Fibroblast of pulmonary artery (primary cell): ENCODE measurements at places on chromosomes 3 and 15.

DNA sequence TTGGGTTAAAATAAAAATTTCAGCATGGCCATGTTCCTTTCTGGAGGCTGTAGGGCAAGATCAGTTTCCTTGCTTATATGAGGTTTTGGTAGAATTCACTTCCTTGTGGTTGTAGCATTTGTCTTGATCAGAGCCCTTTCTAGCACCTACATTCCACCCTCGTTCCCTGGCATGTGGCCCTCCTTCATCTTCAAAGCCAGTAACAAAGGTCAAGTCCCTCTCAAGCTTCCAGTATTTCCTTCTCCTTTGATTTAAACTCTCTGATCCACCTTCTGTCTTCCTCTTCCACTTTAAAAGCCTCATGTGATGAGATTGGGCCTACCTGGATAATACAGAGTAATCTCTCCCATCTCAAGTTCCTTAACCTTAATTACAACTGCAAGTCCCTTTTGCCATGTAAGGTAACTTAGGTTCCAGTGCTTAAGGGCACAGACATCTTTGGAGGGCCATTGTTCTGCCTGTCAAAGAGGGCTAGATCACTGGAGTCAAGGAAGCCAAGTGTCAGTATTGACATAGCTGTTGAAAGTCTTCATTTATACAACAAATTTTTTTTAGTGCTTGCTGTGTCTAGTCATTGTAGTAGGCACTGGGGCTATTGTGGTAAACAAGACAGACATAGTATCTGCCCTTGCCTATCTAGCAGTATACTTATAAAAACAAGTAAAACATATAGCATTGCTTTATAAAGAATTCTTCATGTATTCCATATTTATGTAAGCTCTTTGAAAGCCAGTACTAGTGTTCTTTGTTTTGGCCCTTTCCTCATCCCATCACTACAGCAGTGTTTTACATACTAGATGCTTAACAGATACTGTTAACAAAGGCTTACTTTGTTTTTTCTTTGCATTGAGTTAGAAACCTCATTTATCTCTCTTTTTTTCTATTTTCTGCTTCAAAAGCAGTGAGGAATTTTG is 40.7 kb downstream of the GLCE start:
- DNase-seq = no peak

DNA sequence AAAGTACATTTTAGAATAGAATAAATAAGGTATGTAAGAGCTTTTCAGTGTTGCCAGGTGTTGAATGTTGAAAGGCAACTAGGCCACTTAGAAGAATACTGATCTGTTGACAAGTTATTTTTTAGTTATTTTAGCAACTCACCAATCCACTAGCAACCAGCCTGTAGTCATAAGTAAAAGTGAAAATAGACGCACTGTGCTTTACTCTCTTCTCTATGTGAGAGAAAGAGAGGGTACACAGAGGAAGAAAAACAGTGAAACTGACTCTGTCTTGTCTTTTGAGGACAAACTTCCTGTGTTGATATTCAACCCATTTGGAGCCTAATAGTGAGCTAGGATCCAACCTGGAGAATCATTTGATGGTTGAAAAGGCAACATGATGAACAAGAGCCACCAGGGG is 327.1 kb upstream of the GOLIM4 start:
- DNase-seq = no peak

DNA sequence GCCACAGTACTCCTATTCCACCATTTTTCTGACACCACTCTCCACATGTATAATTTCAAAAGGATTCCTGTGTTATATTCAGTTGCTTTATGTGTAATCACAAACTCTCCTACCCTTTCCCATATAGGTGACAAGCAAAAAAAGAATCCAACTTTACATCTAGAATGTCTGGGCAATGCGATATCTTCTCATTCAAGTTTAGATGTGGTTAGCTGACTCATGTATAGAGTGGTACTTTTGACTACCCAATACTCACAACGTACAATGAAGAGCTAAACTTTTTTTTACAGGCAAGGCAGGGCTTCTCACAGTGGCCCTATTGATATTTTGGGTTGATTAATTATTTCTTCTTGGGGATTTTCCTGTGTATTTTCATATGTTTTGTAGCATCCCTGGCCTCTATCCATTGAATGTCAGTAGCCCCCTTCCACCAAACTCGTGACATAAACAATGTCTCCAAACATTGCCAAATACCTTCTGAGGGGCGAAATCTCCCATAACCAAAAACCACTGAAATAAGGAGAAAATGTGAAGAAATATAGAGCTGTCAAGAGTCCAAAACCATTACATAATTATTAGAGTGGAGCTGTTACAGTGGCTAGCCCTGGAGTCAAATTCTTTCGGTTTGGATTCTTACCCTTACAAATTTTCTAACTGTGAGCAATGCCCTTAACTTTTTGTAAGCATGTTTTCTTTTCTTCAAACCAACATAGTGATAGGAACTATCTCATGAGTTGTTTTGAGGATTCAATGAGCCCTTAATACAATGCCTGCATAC is 342.6 kb downstream of the NSUN3 start:
- DNase-seq = no peak

DNA sequence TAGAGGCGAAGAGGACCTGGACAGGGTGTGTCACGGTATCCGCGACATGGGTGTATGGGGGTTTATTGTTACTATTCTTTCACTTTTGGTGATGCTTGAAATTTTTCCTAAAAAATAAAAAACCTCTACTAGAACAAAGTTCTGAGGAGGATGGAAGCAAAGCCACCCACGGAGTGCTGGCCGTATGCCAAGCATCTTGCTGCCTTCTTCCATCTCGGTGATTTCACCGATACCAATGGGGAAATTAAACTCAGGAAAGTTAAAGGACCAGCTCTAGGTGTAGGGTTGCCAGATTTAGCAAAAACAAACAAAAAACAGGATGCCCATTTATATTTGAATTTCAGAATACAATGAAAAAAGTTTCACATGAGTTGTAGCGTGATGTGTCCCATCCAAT is 33.9 kb downstream of the SMAD6 start:
- DNase-seq = peak; percentile 53

GRCh38 chr3:49133226-49133951 is 539 bp upstream of the LAMB2 start:
- DNase-seq = peak; percentile 91

DNA sequence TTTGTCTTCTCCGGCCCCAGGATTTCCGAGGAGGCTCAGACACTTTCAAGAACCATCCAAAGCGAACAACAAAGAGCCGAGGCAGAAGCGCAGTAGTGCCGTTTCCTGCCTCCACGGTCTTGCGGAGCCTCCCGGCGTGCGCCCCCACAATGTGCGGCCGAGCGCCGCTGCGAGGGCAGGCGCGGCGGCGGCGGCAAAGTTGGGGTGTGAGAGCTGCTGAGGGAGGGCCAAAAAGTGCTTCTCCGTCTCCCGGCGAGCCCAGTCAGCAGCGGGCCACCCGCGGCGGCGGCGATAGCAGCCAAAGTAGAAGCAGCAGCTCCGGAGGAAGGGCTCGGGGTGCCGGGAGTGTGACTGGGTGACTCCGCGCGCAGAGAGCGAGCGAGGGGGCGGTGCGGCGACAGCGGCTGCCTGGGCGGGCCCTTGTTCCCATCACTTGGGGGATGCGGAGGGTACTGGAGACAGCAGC is 749.1 kb downstream of the ROBO1 start:
- DNase-seq = peak; percentile 70

GRCh38 chr15:66964791-66965190 is 100.6 kb upstream of the SMAD3 start:
- DNase-seq = no peak

- peak; percentile 61 for DNase-seq
Observed at GRCh38 chr3:119643528-119643927, 16.9 kb downstream of the POPDC2 start.

- DNase-seq = no peak
Observed at GRCh38 chr15:31307270-31308184, 19.1 kb upstream of the KLF13 start.

DNA sequence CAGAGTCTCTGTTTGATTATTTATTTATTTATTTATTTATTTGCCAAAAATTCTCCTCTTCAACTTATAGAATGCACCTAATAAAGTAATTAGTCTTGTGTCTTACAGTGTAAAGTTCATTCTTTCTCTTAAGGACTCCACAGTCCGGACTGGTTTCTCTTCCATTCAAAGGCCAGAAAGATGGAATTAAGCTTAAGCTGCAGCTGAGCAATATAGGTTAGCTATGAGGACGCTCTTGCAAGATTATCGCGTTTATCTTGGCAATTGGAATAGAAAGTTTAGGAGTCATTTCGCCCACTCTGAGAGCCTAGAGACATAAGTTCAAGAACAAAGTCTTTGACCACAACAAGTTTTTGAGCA is 15.0 kb downstream of the TAGLN3 start:
- no peak for DNase-seq

- DNase-seq = no peak
Observed at GRCh38 chr3:128625409-128625945, 25.1 kb downstream of the RPN1 start.

DNA sequence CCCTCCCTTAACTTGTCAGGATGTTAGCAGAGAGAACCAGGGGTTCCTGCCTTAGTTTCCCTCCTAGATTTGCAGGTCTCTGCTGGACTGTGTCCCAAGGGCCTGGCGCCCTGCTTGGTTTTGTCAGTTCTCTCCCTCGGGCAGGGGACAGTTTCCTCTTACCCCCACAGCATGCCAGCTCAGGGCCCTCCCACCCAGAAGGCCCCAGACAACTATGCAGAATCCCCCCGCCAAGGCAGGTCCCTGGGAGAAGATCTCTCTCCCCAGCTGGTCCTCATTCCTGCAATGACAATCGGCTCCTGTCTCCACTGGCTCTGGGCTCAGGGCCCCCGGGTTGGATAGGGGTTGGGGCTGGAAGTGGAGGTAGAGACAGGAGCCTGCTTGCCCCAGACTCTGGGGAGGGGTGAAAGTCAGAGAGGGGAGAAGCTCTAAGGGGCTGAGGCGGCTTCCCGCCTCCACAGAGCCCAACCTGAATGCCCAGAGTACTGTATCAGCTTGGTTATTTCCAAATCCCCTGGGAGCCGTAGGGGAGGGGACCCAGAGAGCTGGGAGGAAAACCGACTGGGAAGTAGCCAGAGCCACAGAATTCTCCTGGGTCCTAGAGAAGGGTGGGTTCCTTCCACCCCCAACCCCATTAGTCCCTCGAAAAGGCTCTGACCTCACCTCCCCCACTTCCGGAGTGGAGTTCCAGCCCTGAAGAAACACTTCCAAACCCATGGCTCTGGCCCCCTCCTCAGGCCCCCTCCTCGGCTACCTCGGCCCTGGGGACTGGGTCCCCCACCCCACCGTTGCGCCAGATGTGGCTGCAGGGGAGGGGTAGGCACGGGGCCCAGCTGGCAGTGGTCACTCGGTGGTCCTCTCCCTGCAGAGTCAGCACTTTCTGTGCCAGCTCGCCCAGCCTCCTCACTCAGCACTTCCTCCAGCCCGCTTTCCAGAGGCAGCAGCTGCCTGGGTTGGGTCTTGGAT is 3.8 kb upstream of the LOXL1 start:
- peak; percentile 88 for DNase-seq

- no peak for DNase-seq
Observed at GRCh38 chr15:54045397-54045796, 67.2 kb downstream of the UNC13C start.

DNA sequence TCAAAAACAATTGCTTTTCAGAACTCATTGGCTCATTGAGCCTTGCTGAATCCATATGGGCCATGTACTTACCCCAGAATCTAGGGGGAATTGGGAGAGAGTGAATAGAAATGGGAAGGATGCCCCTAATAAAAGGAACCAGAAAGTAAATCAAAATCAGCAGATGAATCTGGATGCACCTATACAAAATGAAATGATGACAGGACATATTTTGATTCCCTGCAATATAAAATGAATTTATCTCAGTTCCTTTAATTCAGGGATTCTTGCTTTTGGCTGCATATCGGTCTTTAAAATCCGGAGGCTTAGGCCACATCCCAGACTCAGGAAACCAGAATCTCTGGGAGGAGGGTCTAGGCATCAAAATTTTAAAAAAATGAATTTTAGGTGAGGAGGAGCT is 107.7 kb upstream of the NEO1 start:
- DNase-seq = no peak

GRCh38 chr3:122396511-122396910 is 12.5 kb downstream of the FAM162A start:
- DNase-seq = no peak

DNA sequence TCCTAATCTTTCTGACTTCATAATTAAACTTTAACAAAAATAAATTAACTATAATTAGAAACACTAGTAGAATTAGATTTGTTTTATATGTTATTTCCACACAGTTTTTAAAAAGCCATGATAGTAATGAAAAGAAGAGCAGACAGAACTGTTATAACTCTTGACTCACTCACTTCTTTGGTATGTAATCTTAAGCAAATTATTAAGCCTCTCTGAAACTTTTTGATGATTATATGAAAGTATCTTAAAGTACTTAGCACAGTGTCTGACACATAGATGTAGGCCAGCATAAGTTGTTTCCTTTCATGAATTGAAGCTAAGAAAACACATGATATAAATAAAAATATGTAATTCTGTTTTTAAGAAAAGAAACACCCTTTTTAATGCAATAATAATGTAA is 123.6 kb upstream of the MLF1 start:
- DNase-seq = no peak

- no peak for DNase-seq
Observed at GRCh38 chr3:152976239-152976638, 141.3 kb downstream of the P2RY1 start.

- no peak for DNase-seq
Observed at GRCh38 chr3:182917134-182917533, 63.2 kb downstream of the DCUN1D1 start.

- DNase-seq = peak; percentile 20
Observed at GRCh38 chr15:89179966-89180875, 41.2 kb downstream of the RLBP1 start.

DNA sequence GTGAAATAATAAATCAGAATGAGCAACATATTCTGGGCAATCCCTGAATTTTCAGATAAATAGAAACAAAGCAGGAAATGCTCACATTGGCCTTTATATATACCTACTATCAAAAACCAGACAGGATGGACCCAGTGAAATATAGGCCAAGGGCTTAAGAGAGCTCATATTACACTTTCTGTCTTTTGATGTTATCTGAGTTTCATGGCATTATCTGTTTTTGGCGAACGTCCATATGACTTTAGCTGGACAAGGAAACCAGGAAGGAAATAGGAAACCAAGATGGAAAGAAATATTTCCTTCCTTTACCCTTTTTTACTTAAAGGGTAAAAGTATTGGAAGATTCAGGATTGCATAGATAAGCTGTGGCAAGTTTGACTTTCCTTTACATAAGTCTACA is 274.8 kb downstream of the THSD4 start:
- DNase-seq = no peak

GRCh38 chr3:189383630-189384029 is 211.9 kb downstream of the TPRG1 start:
- no peak for DNase-seq

GRCh38 chr3:39407259-39407629 is 724 bp downstream of the RPSA start:
- no peak for DNase-seq

- no peak for DNase-seq
Observed at GRCh38 chr15:47788685-47789084, 71.4 kb downstream of the SEMA6D start.

GRCh38 chr3:9216736-9217135 is 32.7 kb downstream of the SRGAP3 start:
- no peak for DNase-seq

DNA sequence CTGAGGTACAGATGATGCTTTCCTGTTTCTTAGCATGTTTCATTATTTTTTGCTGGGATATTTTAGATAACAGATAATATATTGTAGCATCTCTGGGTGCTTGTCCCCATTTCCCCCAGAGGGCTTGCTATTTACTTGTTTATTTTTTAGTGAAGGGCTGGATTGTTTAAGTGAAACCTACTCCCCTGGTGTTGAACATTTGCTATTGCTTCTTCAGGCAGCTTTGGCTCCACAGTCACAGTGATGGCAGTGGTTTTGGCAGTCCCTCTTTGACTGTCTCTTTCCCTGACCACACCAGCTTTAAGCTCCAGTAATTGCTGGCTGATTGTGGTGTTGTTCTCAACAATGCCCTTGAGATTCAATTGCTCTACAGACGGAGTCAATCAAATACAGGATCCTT is 128.9 kb downstream of the KLF13 start:
- DNase-seq = no peak
